CD8-positive, alpha-beta memory T cell (primary cell): ENCODE measurements at places on chromosomes 7 and 10. TPM values are rescaled to one million over a fixed set of nuclear protein-coding genes. Genes with fewer than 3 reads are reported as not detected.

DNA sequence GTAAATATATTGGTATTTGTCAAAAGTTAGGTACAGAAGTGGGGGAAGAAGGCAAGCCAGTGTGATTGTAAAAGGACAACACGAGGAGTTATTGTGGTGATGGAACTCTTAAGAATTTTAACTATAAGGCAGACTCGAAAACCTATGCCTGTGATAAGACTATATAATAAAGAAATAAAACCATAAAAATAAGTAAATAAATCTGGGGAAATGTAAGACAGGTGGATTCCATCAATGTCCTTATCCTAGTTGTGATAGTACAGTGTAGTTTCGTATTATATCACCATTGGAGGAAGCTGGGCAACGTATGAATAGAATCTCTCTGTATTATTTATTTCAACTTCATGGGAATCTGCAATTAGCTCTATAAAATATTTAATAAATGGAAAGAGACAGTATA, 395.7 kb downstream of the CDC14C start:
- no peak overlapping the region for H3K27ac ChIP-seq
- DNase-seq = no peak
- H3K4me3 ChIP-seq = no peak overlapping the region
- no peaks in the 10 kb centered on the region for H3K27me3 ChIP-seq

DNA sequence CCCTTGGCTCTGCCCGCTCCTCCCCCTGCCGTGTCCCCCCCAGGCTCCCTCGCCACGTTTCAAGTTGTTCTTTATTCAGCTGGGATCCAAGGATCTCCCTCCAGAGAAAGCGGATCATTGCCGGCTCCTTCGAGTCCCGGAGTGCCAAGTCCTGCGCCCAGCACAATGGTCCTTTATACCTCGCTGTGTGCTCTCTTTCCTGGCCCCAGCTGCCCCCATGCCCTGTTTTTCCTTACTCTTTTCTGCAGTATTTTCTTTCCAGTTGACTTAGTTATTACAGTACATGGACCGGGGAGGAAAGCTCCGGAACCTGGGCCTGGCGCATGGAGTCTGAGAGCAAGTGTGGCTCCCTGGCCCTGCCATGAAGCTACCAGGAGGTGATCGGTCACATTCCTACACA, 88.1 kb upstream of the KMT2C start:
- no peaks in the 10 kb centered on the region for H3K36me3 ChIP-seq
- H3K4me3 ChIP-seq = no peak overlapping the region
- H3K27ac ChIP-seq = no peak overlapping the region
- DNase-seq = no peak
- no peaks in the 10 kb centered on the region for H3K4me1 ChIP-seq

- no peak for DNase-seq
- H3K27ac ChIP-seq = no peak overlapping the region
- H3K4me3 ChIP-seq = no peak overlapping the region
- no peaks in the 10 kb centered on the region for H3K36me3 ChIP-seq
- no peaks in the 10 kb centered on the region for H3K27me3 ChIP-seq
These were observed 112.1 kb downstream of the SGMS1 start for GRCh38 chr10:50511492-50512213.

DNA sequence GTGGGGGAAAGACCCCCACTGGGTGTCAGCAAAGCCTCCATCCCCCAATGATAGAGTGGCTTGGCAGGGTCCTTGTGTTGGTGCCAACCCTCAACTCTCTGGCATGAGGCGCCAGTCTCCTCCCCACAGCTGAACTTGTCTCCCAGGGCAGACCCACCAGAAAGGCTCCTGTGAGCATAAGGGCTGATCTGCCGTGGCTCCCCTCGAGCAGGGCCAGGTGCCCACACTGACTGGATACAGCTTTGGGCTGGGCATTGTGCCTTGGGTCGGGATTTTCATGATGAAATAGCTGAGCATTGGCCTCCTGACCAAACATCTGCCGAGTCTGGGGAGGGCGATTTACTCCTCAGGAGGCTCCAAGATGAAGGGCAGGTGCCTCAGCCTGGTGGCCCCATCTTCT, 68.1 kb upstream of the NPTX2 start:
- H3K27ac ChIP-seq = no peak overlapping the region
- no peaks in the 10 kb centered on the region for H3K36me3 ChIP-seq
- no peak for DNase-seq

- H3K4me3 ChIP-seq = no peak overlapping the region
- H3K27ac ChIP-seq = no peak overlapping the region
- H3K4me1 ChIP-seq = no peaks in the 10 kb centered on the region
- no peaks in the 10 kb centered on the region for H3K27me3 ChIP-seq
- H3K36me3 ChIP-seq = no peaks in the 10 kb centered on the region
- no peak for DNase-seq
These were observed 327.2 kb downstream of the GALNT17 start for GRCh38 chr7:71459132-71459531.

DNA sequence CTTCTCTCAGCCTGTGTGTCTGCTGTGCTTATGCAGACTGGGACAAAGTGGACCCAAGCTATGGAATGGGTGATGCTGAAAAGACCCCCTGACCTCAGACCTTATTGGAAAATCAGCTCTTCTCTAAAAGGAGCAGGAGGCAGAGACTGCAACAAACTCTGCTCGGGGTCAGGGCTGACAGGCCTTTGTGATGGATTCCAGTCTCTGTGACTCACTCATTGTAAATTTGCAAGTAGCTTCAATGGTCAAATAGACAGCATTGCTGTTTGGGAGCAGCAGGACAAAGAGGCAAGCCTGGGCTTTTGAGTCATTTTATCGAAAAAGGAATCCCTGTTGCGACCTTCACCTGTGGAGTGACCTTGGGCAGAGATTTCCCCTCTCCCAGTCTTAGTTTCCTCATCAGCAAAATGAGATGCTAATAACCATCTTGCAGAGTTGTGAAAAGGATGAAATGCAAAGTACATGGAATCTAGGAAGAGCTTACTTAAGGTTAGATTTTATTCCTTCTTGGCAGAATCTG, 26.1 kb upstream of the GPR26 start:
- H3K4me1 ChIP-seq = no peaks in the 10 kb centered on the region
- H3K27me3 ChIP-seq = no peaks in the 10 kb centered on the region
- DNase-seq = no peak
- no peak overlapping the region for H3K27ac ChIP-seq
- no peaks in the 10 kb centered on the region for H3K36me3 ChIP-seq

GRCh38 chr10:82796510-82796909, 921.5 kb downstream of the NRG3 start:
- no peaks in the 10 kb centered on the region for H3K36me3 ChIP-seq
- no peaks in the 10 kb centered on the region for H3K4me1 ChIP-seq
- DNase-seq = no peak

GRCh38 chr7:70542750-70543376, 589.1 kb upstream of the GALNT17 start:
- no peaks in the 10 kb centered on the region for H3K36me3 ChIP-seq
- no peak for DNase-seq
- H3K27me3 ChIP-seq = no peaks in the 10 kb centered on the region

GRCh38 chr10:7285522-7286322, 125.1 kb downstream of the SFMBT2 start:
- no peak overlapping the region for H3K27ac ChIP-seq
- DNase-seq = no peak
- H3K4me3 ChIP-seq = no peak overlapping the region
- H3K4me1 ChIP-seq = peaks cover 3% of the 10 kb centered on the region

- no peaks in the 10 kb centered on the region for H3K36me3 ChIP-seq
- H3K27ac ChIP-seq = no peak overlapping the region
- DNase-seq = no peak
- no peaks in the 10 kb centered on the region for H3K27me3 ChIP-seq
These were observed 12.3 kb downstream of the AUTS2 start for GRCh38 chr7:69610374-69611084.

BEND7 gene
- polyA plus RNA-seq = not detected

DNA sequence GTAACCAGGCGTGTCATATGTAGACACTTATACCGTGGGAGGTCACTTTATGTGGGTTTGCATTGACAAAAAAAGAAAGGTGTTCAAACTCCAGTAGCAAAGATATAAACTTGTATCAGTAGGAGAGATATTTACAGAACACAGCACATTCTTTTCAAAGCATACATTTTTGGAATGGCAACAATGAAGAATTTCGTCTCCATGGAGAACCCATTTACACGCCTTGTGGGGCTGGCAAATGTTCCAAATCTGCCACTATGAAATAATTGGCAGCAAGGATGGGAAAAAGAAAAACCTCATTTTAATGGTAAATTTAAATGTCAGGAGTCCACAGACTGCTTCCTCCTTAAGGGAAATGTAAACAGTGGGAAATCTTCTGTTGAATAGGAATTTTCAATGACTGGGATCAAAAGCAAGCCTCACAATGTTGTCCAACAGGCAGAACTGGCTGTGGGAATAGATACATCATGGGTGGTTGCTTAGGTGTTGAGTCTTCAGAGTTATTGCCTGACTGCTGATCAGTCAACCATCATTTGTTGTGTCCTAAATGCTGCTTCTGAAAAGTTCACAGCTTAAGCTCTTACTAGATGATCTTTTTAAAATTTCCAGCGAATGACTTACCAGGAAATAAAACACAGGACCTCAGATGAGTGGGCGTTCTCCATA, 256.6 kb upstream of the SEMA3C start:
- H3K4me1 ChIP-seq = no peaks in the 10 kb centered on the region
- DNase-seq = no peak
- H3K27ac ChIP-seq = no peak overlapping the region
- no peaks in the 10 kb centered on the region for H3K36me3 ChIP-seq
- H3K4me3 ChIP-seq = no peak overlapping the region
- no peaks in the 10 kb centered on the region for H3K27me3 ChIP-seq

DNA sequence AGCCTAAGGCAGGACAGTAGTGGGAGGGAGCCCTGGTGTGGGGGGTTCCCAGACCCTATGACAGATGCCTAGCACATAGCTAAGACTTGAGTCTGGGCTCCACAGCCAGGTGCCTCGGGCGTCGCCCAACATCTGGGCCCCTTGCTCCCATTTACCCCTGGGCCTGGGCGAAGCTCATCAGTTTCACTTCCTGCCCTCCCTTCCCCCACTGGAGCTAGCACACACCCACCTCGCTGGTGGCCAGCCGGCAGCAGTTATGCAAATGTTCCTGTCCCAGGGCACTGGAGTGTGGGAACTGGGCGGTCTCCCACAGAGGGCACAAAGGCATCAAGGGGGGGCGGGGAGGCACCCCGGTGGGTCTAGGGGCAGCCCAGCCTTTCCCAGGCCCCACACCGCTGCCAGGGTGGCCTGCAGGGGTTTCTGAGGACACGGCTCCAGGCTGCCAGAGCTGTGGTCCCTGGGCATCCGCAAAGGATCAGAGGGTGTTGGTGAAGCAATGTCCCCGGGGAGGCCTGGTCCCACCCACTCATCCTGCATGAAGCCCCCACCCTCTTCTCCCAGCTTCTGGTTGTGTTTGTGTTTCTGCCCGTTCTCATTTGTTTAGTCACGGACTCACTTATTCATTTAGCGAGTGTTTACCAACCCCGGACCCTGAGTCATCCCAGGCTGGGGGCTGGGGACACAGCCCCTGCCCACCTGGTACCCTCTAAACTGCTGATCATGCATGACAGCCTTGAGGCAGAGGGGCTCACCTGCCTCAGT, 20.4 kb downstream of the SH2B2 start:
- no peak overlapping the region for H3K27ac ChIP-seq
- no peak overlapping the region for H3K4me3 ChIP-seq
- no peak for DNase-seq

ST8SIA6 gene
- 1.9 TPM for polyA plus RNA-seq
